ENCODE measurements at places on chromosomes 16 and 17.

- no peak for DNase-seq
Observed at GRCh38 chr17:40932608-40933007, 4.8 kb downstream of the KRT23 start.

GRCh38 chr17:73028299-73028755 is 64.2 kb downstream of the SLC39A11 start:
- no peak for DNase-seq

DNA sequence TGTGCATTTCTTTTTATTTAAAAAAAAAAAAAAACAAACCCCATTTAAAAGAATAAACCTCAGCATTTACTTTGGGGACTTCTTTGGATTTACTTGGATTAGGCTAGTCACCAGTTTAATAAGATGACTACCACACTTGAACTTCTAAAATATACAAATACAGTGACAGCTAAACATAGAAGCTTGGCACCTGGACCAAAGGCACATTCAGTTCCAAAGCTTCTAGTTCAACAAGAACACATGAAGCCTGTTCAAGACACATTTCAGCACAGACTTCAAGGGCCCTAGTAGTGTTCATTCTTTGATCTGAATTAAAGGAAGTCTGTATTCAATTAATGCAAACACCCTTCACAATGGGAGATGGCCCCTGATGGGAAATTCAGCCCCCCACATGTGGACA is 11.6 kb upstream of the ROGDI start:
- no peak for DNase-seq

DNA sequence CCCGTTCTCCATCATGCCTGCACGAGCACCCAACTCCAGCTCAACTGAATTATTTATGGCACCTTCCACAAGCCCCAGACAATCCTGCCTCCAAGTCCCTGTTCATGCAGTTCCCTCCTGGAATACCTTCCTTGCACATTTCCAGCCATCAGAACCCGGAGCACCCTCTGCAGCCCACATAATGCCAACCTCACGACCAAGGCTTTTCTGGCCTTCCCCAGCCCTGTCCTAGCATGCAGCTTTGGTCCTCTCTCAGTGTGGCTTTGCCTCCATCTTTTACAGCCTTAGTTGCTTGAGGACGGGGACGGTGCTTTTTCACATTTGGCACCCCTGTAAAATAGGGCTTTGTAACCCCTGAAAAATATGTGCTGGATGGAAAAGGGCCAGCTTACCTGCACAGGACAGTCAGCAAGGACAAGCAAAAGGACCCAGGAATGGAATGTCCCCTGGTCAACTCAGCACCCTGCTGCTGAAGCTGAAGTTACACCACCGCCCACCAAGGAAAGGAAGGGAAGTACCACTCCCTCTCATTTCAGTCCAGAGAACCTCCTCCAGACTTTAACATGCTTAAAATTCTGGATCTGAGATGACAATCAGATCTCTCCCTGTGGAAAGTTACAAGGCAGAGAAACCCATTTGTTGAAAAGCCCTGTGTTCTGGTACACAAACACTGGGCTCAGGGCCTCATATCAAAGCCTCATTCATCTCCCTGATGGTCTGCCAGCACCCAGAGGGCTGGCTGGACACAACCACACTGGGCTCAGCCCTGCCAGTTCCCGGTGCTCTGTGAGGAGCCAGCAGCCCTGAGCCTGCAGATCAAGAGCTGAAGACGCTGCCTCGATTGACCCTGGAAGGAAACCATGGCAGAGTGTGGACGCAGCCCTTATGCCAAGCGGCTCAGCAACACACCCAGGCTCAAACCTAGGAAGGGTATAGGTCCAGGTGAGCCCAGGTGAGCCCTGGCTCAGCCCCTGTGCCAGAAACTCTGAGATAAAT is 2.9 kb downstream of the SLC39A11 start:
- DNase-seq, result no peak

- no peak for DNase-seq
Observed at GRCh38 chr17:42833767-42834422, 698 bp downstream of the PSME3 start.

- peak; percentile 66 for DNase-seq
Observed at GRCh38 chr16:31695667-31696066, 168.0 kb downstream of the AHSP start.

DNA sequence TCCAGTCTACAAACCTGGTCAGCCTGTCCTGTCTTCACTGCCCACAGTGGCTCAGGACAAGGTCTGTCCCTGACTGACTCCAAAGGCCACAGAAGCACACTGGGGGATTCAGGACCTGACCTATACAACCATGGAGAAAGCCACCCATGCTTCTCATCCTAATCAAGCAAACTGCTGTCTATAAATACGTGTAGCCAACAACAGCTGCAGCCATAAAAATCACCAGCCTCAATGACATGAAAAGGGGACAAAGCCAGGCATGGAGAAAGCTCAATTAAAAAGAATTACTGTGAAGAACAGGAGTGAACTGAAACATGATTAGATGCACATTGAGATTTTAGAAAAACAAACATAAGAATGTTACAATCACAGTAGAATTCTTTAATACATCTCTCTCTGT is 170.1 kb downstream of the CDK5R1 start:
- no peak for DNase-seq

GRCh38 chr17:41825175-41825845 is 10.7 kb downstream of the NT5C3B start:
- DNase-seq, result no peak

- no peak for DNase-seq
Observed at GRCh38 chr16:56607109-56607618, 1.2 kb upstream of the MT2A start.

Data from CD4-positive, alpha-beta T cell treated with Interleukin-15 for 4 hours (primary cell).